ENCODE measurements at places on chromosomes 12 and 14.

DNA sequence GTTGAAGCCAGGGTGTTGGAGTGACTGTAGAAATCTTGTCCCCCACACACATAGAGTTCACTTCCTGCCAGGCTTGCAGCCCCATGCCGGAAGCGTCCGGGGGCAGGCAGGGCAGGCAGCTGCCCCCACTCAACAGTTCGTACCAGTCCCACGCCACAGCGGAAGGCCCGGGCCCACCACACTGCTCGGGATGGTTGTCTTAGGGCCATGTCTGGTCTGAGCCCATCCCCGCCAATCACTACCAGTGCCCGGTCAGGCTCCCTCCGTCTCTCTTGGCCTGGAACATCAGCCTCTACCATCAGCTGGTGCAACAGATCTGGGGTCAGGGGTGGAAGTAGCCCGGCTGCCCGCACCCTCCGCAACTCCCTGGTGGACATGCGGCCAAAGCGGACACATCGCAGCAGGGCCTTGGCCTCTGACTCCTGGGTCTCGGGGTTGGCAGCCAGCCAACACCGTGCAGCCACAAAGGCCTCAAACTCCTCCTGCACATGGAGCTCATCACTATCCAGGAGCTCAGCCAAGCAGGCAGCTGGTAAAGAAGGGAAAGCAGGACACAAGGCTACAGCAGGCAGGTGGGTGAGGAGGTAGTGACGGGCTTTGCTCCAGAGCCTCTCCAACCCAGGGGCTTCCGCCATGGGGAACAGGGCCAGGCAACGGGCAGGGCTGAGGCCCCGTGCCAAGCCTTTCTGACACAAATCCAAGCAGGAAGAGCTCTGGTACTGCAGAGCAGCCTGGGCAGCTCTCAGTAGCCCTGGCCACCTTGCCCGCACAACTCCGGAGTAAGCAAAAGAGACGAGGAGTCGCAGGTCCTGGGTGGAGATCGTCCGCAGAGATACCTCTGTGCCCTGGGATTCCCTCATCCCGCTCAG, 5.9 kb downstream of the KLHL33 start:
- no peak for DNase-seq

GRCh38 chr12:28936711-28937110, 212.4 kb upstream of the FAR2 start:
- DNase-seq: no peak

DNA sequence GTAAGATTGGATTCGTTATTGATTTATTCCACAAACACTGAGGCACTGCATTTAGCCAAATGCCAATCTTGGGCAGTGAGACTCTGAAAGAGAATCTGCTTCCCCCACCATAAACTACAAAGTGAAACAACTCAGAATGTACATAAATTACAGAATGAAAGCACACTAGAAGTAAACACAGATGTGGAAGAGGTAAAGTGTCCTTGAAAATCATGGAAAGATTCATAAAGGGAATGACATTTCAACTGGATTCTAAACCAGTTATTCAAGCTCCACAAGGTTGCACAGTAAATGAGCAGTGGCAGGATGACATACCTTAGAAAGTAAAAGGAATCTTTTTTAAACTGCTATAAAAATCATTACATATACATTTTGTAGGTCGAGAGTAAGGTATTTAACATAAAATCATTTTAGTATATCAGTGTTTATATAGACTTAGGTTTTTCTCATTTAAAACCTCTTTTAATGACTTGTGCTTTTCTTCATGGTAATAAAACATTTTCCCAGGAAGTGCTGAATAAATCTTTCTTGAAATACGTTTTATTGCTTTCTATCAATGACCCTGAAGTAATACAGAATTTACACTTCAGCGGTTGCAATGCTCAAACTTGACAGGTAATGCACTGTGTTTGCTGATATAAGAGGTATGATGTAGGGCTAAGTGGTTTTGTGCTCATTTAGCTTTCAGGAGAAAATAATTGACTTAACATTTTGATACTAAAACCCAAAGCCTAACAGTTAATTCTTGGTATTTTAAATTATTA, 270.6 kb downstream of the NAV3 start:
- DNase-seq: no peak

DNA sequence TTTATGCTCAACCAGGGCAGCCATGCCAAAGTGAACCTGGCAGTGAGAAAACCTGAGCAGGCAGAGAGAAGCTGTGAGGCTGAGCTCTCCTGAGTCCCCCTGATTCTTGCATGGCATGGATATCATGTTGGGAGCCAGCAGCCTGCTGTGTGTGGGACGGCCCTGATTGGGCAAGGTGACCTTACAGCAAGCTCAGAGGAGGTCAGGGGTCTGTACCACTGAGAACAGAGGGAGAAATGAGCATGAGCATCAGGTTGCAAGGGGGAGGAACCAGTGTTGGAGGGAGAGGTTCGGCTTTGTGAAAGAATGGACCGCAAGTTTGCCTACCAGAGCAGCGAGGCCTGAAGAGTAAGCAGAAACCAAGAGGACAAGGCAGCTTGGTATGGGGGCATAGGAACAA, 59.1 kb upstream of the PTGR2 start:
- DNase-seq: no peak

DNA sequence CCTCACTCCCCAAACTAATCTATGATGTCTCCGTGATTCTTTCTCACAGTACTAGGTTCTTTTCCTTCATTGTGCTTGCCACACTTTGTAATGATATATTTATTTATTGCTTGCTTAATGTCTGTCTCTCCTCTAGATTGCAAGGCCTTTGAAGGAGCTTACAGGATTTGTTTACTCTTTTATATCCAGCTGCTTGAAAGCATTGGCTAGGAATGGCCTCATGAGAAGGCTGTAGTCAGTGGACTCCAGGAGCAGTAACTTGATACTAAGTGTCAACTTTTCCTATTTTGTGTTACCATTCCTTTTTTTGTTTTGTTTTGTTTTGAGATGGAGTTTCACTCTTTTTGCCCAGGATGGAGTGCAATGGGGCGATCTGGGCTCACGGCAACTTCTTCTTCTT, 7.3 kb upstream of the FAM234B start:
- DNase-seq: no peak

DNA sequence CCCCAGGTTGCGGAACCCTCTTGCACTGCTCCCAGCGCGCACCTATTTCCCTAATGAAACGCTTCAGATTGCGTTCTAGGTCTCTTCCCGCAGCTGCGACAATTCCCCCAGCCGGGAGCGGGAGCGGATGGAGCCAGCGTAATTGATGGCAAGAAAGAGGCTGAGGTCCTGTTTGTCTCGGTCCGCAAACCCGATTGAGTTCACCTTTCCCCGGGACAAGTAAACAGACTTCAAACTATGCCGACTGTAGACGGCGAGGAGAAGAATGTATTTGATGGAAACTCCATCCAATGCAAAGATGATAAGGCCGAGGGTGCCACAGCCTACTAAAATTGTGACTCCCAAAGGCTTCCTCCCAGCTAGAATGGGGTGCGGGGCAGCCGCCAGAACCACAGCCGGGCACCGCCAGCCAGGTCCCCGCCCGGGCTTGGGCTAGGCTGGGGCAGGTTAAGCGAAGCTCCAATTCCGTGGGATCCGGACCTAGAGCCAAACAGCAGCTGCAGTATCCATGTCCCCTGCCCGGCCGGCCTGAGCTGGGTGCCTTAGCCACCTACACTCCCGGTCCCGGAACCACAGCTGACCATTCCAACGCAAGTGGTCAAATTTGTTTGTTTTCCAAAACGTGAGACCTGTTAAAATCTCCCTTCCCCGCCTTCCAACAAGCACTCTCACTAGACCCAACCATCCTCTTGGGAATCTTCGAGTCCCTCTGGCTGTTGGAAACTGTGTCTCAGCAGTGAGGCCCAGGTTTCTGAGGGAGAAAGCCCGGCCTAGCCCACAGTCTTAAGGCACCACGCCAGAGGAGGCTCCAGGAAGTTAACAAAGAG, 5.5 kb downstream of the NKX2-1 start:
- no peak for DNase-seq

- no peak for DNase-seq
Observed at GRCh38 chr14:96042248-96042930, 3.2 kb downstream of the C14orf132 start.

- DNase-seq: no peak
Observed at GRCh38 chr14:23365732-23366425, 907 bp upstream of the EFS start.

DNA sequence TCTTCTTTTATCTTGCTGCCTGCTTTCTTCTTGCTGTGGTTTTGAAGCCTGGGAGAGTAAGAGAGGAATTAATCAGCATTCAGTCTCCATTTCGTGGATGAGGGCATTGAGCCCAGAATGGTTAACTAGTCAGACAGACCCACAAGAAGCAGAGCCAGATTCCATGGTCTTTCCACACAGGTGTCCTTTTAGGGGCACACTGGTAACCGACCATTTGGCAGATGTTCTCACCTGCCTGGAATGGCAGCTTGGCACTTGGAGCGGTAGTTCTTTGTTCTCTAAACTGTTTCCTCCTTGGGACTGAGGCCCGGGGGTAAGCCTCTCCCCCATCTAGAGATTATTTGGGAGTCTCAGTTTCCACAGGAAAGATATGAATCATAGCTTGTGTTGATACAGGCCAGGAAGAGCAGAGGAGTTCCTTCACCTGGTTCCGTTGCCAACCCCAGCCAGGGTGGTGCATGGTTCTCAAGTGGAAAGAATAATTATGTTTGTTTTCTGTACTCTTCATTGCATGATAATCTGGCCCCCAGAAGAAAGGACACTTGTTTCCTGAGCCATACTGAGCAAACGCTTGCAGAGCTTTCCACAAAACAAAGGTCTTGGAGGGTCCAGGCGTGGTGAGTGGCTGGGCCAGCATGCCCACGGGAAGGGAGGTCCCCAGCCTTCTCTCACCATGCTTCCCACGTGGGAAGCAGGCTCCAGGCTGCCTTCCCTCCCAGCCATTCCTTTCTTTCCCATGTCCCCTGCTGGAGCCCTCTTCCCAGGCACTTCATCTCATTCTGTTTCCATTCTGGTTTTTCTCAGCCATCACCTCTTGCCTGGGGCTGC, 2.0 kb upstream of the KRT75 start:
- DNase-seq: no peak
